Stimulated activated CD8-positive, alpha-beta memory T cell treated with anti-CD3 and anti-CD28 coated beads, Interleukin-4, amount 100 ng/mL, for 1 hour (primary cell): ENCODE measurements at places on chromosomes 7 and 10.

DNA sequence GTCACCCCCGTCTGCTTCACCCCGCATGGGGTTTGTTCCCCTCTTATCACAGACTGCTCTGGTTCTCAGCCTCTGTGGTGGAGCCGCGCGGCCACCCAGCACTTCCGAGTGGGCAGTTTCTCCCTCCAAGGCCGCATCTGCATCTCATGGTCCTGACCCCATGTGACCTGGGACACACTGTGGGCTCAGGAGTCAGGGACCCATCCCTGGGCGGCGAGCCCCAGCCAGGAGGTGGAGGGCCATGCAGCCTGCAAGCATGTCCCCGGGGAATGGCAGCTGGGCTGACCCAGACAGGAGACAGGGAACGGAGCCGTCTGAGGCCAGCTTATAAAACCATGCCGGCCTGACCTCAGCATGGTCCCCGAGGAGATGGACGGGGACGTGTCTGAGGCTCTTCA lies 25.2 kb upstream of the TTYH3 start:
- DNase-seq: no peak

GRCh38 chr10:52316001-52316400 lies 1.9 kb downstream of the DKK1 start:
- DNase-seq: no peak

GRCh38 chr7:76424413-76425111 lies at the start of gene ZP3:
Gene ZP3 (plus strand): TSS chr7:76424950. CDS start chr7:76424965, 15 bp downstream.
- DNase-seq: no peak

DNA sequence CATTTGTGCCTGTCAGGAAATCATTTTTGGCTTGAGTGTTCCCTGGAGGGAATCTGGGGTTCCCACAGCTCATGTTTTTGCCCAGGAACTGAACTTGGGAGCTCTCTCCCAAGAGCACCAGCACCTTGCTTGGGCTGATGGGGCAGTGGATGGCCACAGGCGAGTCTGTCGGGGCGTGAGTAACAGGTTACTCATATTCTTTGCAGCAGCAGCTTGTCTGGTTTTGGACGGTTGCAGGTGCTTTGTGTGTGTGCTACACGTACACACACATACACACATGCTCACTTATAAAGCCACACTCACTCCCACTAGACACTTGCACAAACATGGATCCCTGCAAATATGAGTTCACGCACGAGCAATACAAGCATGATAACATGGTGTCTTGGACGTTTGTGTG lies 2.9 kb upstream of the PALD1 start:
- DNase-seq: no peak

DNA sequence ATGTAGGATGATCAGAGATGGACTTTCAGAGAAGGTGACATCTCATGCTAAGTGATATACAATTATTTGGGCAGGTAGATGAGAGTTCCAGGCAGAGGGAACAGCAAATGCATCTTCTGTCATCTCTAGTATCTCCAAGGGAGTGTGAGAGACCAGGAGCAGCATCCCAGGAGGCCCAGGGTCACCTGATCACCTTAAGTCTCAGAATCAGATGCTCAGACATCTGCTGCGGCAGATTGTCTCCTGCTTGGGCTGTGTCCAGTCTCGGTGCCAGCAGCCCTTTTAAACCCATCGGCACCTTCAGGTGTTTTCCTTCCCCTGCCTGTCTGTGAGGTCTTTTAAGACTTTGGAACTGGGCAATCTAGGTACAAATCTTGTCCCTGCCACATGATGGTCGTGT lies 690.6 kb downstream of the LRMDA start:
- no peak for DNase-seq
